Left ventricle myocardium superior (tissue), 1 donor: ENCODE measurements at places on chromosomes 5 and 9. TPM values are rescaled to one million over a fixed set of nuclear protein-coding genes. Genes with fewer than 3 reads are reported as not detected.

DNA sequence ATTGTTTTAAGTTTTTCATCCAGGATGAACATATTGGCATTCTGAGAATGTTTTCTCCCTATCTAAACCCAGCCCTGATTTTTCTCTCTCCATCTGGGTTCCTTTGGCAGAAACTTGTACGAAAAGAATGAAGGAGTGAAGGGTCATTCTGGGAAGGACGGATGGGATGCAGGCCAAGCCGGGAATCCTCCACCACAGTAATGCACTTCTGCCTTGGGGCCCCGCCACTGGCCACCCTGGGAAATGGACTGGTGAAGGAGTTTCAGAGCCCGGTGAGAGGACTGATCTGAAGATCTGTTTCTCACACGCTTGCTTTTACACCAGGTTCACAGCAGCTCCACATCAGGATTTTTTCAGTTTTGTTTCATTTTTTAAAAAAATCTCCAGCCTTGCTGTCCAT is 554.8 kb downstream of the BNC2 start:
- DNase-seq: no peak

DNA sequence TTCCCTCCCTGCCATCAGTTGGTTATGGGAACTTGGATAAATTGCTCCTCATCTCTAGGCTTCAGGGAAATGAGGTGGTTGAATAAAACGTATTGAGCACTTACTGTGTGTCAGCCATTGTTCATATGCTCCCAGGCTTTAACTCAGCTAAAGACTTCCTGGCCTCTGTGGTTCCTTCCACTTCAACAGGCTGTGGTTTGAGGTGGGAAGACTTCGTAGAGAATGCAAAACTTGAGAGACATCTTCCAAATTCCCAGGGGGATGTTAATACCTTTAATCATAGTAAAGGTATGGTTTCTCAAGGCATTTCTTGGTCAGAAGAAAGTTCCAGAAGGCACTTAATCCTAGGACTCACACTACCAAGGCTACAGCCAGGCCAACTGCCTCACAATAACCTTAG is 1.5 kb upstream of the GPX3 start:
- no peak for DNase-seq

DNA sequence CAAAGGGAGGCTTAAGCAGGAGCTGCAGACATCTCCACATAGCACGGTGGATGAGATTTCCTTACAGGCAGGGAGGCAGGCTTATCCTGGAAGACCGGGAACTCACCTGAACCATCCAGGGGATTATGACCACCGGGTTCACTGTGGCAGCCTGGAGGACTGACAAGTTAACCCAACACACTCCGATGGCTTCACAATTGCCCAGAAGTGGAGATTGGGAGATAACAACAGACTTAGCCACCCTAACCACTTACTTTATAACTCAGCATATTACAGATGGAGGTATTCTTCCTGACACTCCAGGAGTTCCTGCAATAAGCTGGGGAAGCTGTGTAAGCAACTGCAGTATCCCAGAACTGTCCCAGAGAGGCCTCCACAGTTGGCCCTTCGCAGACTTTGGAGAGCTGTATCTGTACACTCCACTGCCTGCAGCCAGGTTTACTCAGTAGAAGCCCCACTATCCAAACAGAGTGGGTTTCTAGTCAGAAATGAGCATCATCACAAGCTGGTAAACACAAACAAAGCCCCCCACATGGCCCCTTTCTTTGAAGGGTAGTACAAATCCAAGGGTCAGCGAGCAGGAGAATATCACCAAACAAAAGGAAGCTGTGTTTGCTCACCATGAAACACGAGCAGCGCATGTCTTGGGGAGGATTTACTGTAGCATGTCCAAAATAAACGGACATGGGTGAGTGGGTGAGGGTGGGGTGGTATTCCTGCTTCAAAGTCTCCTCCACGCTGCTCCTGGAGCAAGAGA is 462.2 kb downstream of the RASEF start:
- DNase-seq: no peak

DNA sequence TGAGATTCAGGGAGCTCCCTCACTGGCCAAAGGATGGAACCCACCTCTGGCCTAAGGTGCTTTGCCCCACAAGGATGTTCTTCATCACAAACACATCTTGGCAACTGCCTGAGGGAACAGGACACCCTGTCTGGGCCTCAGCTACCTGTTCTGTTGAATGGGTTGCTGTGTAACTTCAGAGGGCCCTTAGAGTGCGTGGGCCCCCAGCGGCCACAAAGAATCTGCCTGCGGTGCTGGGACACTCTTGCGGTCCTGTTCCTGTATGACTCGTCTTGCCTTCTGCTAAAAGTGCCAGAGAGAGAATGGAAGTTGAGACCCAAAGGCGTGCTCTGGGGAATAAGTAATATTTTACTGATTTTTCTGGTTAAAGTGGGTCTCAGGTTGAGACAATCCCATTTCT is 14.1 kb upstream of the RPL26L1 start:
- DNase-seq: no peak

- DNase-seq: no peak
Observed at GRCh38 chr5:165521816-165522610, 2016.6 kb downstream of the MAT2B start.

DNA sequence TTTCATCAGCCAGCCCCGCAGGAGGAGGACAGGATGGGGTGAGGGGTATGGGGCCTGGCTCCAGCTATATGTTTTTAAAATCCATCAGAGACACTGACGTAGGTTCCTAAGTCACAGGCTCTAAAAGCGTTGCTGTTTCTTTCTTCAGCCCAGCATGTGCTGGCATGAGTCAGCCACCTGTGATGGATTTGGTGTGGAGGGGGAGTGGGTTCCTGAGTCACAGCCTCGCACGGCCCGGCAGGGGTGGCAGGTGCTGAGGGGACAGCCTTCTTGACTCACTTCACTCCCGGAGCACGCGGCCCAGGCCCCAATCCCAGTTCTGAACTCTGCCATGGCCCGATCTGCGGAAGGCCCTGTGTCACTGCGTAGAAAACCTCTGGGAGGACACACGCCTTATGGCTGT is 38.8 kb upstream of the RPL26L1 start:
- no peak for DNase-seq

DNA sequence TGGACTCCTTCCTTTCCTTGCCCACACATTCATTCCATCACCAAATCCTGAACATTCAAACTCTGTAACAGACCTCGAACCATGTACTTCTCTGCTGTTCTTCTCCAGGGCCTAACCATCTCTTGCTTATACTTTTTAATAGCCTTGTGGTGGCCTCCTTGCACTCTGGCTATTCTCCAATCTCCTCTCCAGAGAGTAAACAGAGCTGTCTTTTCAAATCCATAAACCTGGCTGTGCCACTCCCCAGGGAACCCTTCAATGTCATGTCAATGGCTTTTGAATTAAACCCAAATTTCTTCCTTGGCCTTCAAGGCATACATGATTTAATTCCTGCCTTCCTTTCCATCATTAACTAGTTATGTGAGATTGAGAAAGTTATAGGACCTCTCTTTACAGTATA is 277.6 kb upstream of the EFNA5 start:
- DNase-seq: no peak

DNA sequence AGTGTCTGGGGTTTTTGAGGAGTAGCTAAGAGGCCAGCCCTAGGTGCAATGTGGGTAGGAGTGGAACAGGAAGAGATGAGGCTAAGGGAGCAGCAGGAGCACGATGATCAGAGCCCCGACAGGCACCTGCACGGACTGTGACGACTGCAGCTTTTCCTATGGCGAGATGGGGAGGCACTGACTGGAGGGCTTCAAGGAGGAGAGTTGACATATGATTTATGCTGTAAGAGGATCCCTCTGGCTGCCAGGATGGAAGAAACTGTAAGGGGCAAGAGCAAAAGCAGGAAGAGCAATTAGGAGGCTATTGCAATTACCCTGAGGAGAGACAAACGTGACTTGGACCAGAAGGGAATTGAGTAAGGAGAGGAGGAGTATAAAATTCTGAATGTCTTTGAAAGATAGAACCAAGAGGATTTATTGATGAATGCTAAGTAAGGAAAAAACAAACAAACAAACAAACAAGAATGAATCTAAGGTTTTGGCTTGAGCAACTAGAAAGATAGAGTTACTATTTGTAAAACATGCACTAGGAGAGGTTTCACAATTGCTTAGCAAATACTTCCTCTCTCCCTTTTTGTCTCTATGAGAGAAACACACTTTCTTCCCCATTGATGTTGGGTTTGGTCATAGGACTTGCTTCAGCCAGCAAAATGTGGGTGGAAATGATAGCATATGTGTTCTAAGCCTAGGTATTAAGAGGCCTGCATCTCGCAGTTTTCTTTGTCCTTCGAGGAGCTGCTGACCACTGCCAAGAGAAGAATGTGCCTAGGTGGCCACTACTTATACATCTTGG is 32.9 kb downstream of the TRPC7 start:
- DNase-seq: no peak

PCDHAC1 gene
- total RNA-seq: 0.10 TPM

ARAP3 gene
- total RNA-seq: 13.2 TPM
